Astrocyte (in vitro differentiated cells and primary cell): ENCODE measurements at places on chromosomes 3 and 15. TPM values are rescaled to one million over a fixed set of nuclear protein-coding genes. Genes with fewer than 3 reads are reported as not detected.
A peak's percentile ranks its signal among the peaks of the same experiment; 100 is the strongest.

GRCh38 chr3:52434491-52435115 lies 10.3 kb downstream of the SEMA3G start:
- DNase-seq, result no peak

- no peak for DNase-seq
Observed at GRCh38 chr3:71462586-71462985, 120.9 kb downstream of the FOXP1 start.

The SCN11A gene
- total RNA-seq, result 0.07 and 0.20 TPM in 2 replicates

DNA sequence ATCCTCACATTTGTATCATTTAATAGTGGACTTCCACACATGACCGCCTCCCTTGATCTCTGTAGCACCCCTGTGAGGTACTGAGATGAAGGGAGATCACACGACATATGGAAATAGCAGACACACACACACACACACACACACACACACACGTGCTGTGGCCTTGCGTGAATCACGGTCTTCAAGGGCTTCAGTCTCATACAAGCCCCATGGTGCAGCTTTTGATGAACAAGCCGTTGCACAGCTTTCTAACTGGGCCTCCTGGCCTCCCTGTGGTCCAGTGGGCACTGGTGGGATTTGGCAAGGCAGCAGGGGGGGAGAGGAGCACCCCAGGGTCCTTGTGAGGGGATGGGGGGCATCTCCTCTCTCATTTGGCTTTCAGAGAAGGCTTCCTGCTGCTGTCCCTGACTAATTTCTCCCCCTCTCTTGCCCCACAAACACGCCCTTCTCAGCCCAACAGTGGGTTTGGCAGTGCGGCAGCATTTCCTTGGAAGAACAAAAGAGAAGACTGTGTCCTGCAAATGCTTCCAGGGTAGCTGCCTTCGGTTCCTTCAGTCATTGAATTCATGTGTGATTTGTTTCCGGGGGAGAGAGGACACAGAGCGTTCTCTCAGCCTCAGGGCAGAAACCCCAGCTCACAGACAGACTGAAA lies 98.7 kb downstream of the SMAD6 start:
- peak; percentile 15 for DNase-seq

The TUSC2 gene
- 39.5 and 41.4 TPM in 2 replicates for total RNA-seq

- DNase-seq, result no peak
Observed at GRCh38 chr3:183653209-183654064, 18.0 kb downstream of the KLHL24 start.

The KLHL40 gene
- not detected in 2 replicates for total RNA-seq
